RPMI7951 (cell line): ENCODE measurements at places on chromosomes 16 and 17.

- DNase-seq = no peak
These were observed 9.7 kb downstream of the DRC7 start for GRCh38 chr16:57704011-57704904.

- DNase-seq = peak; percentile 83
These were observed 2.4 kb downstream of the TANC2 start for GRCh38 chr17:62968445-62968923.

- peak; percentile 25 for DNase-seq
These were observed 30.0 kb downstream of the TBC1D16 start for GRCh38 chr17:80005360-80006338.

DNA sequence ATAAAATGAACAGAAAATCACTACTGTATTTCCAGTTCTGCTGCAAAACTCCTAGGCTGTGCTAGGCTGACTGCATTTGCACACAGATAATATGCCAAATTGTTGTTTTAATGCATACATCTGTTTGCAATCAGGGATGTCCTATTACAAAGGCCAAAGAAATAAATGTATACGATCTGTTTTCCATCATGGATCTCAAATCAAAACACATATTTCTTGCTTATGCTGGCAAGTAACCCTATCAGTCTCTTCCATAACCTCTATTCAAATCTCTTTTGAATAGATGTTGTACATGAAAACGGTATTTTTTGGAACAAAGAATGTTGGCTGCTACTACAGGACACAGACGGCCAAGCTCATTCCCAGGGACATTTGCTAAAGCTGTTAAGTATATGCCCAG is 56.6 kb downstream of the DUSP14 start:
- DNase-seq = no peak

GRCh38 chr16:81384006-81384405 is 60.6 kb upstream of the CMIP start:
- DNase-seq = no peak

DNA sequence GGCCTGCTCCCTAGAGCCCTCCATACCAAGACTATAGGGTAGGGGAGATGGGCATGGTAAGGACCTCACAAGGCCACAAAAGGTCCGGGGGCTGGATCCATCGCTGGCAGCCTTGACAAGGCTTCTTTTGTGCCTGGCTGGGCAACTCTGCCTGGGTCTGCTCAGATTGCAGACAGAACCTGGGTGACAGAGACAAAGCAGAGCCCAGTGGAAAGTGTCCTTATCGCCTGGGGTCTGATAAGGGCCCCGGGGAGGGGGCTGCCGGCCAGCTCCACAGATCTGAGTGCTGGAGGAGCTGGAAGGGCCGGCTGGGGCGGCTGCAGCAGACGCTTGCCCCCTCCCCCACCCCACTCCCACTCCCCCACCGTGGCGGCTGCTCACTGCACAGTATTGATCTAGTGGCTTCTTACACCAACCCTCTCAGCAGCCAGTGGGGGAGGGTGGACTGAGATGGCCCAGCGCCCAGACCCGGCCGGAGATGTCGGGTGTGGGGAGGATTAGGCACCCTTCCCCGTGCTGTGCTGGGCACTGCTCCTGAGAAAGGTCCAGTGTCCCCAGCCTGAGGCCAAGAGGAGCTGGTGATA is 7.2 kb downstream of the MMP15 start:
- DNase-seq = no peak

DNA sequence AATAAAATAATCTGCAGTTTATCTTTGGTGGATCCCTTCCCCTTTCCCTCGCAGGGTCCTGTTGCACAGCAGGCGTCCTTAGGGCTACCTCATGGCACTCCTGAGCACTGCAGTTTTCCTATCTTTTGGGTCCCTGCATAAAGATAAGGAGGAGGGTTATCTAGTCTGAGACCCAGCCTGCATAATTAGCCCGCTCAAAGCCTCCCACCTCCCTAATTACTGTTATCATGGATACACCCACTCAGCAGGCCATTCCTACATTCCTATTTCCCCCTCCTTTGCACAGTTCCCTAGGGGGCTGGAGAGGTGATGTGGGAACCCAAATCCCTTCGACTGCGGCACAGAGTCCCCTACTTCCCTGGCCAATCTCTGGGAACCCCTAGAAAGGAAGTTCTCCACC is 5.1 kb upstream of the CLUH start:
- DNase-seq = no peak

DNA sequence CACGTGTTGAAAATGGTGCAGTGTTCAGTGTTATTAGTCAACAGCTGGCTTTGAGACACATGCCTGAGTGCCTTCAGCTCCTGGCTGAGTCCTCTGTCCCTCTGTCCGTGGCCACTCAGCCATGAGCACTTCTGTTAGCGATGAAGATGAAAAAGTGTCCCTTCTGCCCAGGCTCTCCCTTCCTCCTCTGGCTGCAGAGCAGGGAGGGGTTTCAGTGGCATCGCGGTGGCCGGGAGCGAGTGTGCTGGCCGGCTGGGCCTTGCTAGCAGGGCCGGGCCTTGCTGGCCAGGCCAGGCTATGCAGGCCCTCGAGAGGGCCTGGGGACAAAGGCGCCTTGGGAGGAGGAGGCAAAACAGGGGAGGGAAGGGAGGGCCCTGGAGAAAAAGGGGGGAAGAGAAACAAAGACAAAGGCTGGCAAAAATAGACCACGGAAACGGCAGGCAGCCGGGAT is 47.7 kb downstream of the CMIP start:
- DNase-seq = peak; percentile 11

DNA sequence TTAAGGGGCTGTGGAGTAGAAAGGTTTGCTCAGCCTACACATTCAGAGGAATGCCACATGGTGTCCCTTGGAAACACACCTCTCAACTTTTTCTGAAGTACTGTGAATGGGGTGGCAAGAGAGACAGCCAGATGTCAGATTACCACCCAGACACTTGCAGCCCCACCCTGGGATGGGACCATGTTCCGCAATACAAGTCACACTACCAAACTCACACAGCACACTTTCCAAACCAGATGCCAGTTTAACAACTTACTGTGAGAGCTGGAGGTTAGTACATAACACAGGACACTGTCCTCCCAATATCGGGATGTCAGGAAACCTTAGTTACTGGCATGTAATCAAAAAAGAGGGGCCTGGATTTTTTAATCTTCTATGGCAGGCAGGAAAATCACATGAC is 7.9 kb downstream of the USP7 start:
- DNase-seq = no peak
